Stimulated activated CD4-positive, alpha-beta T cell treated with anti-CD3 and anti-CD28 coated beads, TNF-alpha, amount 100 ng/mL, for 4 hours (primary cell): ENCODE measurements at places on chromosomes 1 and 21.

DNA sequence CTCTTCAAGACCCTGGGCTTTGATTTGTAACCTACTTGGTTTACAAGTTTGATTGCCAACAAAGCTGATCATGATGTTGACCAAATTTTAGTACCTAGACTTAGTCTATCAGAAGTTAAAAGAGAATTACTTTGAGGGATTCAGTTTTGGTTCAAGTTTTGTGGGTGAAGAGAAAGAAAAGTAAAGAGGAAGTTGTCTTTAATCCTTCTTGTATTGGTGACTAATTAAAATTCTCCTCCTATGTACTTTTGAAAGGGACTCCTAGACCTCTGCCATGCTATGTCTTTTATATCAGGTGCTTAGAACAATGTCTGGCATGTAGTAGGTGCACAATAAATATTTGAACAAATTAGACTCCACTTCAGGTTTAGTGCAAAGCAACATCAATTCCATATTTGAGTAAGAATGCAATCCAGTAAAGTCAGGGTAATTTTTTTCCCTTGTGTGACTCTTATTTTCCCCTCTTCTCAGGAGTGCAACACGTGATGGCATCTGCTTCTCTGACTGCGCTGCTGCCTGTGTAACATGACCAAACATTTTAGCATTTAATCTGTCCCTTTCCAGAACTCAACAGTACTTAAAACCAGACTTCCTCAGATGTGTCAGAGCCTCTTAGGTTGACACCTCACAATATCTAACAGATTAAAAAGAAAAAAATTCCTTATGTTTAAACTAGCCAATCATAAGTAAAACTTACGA is 41.1 kb upstream of the KCNQ4 start:
- no peak for DNase-seq

GRCh38 chr1:77424236-77424635 is 142.4 kb downstream of the AK5 start:
- no peak for DNase-seq

- DNase-seq: no peak
Measured at GRCh38 chr1:187013582-187014200, 184.9 kb downstream of the PLA2G4A start.

- no peak for DNase-seq
Measured at GRCh38 chr1:208923456-208923855, 660.1 kb upstream of the CAMK1G start.

- no peak for DNase-seq
Measured at GRCh38 chr1:202589190-202589930, 120.9 kb downstream of the SYT2 start.

- DNase-seq: no peak
Measured at GRCh38 chr1:6592441-6592840, 10.2 kb downstream of the KLHL21 start.

GRCh38 chr1:30526652-30527345 is 196.6 kb downstream of the MATN1 start:
- DNase-seq: no peak

DNA sequence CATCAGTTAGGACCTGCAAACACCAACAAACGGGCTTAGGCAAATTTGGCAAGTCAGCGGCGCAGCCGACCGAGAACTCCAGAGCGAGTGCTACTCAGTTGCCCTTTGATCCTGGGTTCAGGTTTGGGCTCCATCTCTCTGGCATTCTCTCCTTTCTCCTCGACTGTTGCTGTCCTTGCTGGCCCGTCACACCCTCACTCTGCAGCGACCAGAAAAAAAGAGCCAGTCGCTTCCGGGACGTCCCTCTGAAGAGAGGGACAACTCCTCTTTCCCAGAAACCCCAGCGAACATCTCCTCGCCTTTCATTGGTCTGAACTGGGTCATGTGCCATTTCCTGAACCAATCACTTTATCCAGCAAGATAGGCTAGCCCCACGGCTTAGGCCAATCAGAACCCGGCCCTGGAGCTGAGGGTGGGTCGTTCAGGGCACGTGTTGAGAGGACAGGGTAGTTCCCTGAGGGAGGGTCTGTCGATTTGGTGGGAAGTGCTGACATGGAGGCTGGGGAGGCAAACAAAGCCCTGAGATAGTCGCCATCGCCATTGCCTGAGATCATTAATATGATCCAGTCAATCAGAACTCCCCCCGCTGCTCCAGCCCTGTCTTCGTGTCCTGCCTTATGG is 113.7 kb downstream of the PTPRU start:
- no peak for DNase-seq

DNA sequence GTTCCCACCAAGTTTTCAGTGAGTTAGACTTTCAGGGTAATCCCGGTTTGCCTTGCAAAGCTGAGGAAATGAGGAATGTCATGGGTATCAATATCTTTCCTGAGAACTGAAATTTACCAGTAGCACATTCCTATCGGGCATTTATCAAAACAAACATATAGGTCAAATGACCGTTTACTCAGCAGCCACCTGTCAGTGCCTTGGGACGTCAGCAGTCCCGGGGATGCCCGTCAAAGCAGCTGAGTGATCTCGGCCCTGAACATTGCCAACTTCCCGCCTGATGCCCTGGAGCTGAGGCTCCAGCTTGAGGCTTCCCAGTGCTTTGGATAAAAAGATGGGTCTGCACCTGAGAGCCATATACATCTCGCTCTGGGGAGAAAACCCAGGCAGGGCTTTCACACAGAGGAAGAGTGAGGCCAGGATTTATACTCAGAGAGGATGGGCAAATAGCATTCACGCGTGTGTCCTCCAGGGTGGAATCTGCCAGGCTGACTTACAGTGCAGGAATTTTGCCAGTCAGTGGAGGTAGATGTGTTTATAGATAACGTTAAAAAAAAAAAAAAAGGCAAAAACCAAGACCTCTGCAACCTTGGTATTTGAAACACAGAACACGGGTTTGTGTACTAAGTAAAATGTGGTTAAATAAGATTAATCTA is 435.7 kb upstream of the VAMP3 start:
- no peak for DNase-seq

DNA sequence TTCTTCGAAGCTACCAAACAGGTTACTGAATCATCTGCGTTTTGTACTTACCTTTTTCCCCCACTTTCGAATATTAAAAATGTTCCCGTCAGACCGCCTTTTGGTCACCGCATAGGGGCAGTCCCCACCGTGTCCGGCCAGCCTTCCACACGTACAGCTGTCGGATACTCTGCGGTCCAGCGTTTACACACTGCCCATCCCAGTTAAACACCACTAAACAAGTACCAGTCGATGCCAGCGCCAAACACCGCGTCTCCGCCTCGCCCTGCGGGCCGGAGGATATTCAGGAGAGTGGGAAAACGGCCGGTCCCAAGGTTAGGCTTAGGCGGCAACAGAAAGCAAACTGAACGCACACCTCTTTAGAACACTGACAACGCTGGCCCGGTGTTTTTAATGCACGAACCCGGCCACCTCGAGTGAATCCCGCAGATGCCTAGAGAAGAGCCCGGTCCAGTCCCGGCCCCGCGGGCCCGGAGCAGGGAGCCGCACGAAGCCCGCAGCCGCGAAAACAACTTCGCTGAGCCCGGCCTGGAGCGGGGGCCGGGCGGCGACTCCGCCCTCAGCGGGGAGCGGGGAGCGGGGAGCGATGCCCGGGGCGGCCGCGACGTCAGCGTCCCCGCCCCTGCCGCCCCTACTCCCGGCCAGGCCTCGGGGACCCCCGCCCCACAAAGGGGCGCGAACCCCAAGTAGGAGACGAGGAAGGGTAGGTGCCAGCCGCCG is 730 bp upstream of the PHF13 start:
- no peak for DNase-seq
